ENCODE measurements at places on chromosomes 12 and 14. TPM values are rescaled to one million over a fixed set of nuclear protein-coding genes. Genes with fewer than 3 reads are reported as not detected.
A peak's percentile ranks its signal among the peaks of the same experiment; 100 is the strongest.

DNA sequence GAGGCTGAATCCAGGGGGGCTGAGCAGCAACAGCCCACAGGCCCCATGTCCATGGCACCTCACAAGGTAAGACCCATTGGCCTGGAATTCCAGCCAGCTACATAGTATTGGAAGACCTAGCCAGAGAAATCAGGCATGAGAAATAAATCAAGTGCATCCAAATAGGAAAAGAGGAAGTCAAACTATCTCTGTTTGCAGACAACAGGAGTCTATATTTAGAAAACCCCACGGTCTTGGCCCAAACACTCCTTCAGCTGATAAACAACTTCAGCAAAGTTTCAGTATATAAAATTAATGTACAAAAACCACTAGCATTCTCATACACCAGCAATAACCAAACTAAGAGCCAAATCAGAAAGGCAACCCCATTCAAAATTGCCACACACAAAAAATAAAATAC lies 16.9 kb downstream of the PDE6H start:
- DNase-seq = no peak

DNA sequence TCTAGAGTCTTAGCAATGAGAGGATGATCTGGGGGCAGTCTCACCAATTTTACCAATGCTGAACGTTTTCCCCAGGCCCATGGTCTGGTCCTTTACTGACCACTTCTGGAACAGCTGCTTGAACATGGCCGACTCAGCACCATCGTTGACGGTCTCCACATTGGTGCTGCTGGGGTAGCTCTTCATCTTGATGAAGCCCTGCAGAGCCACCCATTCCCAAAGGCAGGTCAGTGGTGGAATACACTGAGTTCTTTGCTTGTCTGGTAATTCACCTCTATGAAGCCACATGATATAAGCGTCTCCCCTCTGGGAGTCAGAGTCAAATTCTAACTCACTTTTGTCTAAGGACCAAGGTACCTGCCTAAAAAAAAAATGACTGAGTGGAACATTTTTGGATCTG lies 10.2 kb downstream of the AVIL start:
- no peak for DNase-seq

- no peak for DNase-seq
Measured at GRCh38 chr12:19196959-19197630, 67.6 kb downstream of the PLEKHA5 start.

- peak; percentile 89 for DNase-seq
Measured at GRCh38 chr14:61322799-61323290, 1.5 kb downstream of the PRKCH start.

- DNase-seq = no peak
Measured at GRCh38 chr12:65293735-65294134, 15.3 kb downstream of the MSRB3 start.

Gene SELPLG
- total RNA-seq = 0.73 TPM

- DNase-seq = no peak
Measured at GRCh38 chr12:124976999-124977398, 11.9 kb downstream of the DHX37 start.

GRCh38 chr12:41122894-41123293 lies 65.2 kb upstream of the PDZRN4 start:
- DNase-seq = no peak

Measured in PC-3 (cell line).